ENCODE measurements at places on chromosomes 1 and 21.

DNA sequence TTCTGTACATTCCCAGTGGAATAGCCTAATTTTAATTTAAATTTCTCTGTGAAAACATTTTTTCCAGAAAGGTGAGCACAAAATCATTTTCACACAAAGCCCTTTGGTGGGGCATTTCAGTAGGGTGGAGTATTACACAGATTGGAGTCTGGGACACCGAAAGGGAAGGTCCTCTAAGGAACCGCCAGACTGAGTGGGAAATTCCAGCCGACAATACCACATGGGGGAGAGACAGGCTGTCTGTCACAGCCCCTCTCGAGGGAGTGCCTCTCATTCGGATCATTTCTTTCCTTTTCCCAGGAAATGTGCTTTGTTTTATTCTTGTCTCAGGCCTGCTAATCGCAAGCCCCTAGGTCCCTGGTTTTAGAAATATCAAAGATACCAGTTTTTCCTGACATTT lies 150.6 kb upstream of the HOOK1 start:
- DNase-seq = no peak

GRCh38 chr21:18155508-18156193 lies 89.0 kb upstream of the CHODL start:
- no peak for DNase-seq

- peak; percentile 84 for DNase-seq
Observed at GRCh38 chr1:24186993-24187790, at the start of gene IFNLR1. Gene IFNLR1, minus strand, starts transcription at chr1:24187289. Its CDS starts 41 bp downstream, at chr1:24187248.

GRCh38 chr1:155175281-155175926 lies 1.8 kb downstream of the TRIM46 start:
- DNase-seq = no peak

DNA sequence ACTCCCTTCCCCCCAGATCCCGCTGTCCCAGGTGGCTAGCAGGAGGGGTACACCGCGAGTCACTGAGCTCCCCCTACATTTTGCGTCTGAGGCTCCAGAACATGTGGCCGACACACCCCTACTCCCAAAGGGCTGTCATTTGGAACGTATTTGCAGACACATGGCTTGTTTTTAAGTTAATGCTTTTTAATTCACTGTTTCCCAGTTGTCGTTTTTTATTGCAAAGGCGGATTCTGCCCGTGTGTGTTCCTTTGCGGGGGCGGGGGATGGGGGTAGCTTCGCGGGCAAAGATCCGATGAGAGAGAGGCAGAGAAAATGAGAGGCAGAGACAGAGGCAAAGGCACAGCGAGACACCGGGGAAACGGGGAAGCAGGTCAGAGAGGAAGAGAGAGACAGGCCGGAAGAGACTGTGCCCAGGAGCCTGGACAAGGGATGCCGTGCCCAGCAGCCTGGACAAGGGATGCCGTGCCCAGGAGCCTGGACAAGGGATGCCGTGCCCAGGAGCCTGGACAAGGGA lies 270.2 kb downstream of the FOXD2 start:
- DNase-seq = no peak

DNA sequence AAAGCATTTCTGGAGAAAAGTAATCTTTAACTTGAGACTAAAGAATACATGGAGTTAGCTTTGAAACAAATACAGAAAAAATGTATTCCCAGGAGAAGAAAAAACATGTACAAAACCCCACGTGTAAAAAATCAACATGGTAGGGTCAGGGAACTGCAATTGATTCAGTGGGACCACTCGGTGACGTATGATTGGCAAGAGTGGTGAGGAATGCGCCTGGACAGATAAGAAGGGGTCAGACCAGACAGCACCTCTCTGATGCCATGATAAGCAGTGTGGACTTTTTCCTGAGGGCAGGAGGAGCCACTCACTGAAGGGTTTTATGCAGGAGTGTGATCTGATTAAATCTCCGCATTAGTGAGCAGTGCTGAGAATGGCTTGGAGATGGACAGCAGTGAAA lies 142.5 kb downstream of the DAB1 start:
- no peak for DNase-seq

DNA sequence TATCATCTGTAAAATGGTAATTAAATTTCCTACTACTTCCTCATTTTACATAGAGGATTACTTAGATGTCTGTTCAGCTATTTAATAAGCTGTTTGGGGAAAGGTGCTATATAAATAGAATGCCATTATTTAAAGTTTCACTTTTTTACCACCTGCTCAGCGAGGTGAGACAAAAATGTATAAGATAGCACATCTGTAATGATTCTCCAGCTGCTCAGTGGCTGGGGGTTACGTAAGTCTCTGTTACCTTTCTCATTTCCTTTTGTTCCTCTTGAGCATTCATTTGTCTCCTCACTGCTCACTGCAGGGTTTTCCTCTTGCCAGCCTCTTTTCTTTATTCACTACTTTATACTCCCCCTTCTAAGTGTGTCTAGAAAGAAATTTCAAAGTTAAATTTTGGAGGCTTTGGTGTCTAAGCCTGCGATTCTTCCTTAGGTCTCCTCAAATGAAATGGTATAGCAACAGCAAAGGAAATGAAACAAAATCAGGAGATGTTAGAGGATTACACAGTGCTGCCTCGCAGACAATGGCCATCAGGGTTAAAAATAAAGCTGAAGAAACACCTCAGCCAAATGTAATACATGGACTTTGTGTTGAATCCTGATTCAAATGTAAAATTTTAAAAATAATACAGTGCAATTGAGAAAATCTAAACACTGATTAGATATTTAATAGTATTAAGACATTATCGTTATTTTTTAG lies 6.8 kb downstream of the RGS8 start:
- DNase-seq = no peak

GRCh38 chr1:17475752-17476151 lies 36.3 kb upstream of the RCC2 start:
- DNase-seq = no peak

- no peak for DNase-seq
Observed at GRCh38 chr1:226023735-226024134, 24.6 kb upstream of the SDE2 start.

- peak; percentile 24 for DNase-seq
Observed at GRCh38 chr21:28884481-28884880, 108.2 kb downstream of the LTN1 start.

DNA sequence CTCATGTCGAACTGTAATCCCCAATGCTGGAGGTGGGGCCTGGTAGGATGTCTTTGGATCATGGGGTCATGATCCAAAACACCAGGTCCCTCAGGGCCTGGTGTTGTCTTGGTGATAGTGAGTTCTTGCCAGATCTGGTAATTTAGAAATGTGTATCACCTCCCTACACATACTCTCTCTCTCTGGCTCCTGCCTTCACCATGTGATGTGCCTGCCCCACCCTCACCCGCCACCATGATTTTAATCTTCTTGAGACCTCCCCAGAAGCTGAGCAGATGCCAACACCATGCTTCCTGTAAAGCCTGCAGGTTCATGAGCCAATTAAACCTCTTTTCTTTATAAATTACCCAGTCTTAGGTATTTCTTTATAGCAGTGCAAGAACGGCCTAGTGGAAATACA lies 136.4 kb downstream of the NR5A2 start:
- DNase-seq = no peak

DNA sequence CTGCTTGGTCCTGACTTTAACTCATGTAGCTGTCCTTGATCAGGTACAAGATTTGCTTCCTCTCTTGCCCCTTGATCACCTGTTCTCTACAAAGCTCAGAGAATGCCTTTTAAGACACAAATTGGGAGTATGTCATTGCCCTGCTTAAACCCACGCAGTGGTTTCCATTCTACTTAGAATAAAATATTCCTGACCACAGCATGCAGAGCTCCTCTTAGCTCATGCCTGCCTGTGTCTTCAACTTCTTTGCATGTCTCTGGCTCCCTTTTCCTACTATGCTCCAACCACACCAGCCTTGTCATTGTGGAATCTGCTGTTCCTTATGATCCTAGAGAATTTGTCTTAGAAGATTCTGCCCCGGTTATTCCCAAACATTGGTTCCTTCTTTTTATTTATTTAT lies 393.1 kb downstream of the RRAGC start:
- DNase-seq = no peak

DNA sequence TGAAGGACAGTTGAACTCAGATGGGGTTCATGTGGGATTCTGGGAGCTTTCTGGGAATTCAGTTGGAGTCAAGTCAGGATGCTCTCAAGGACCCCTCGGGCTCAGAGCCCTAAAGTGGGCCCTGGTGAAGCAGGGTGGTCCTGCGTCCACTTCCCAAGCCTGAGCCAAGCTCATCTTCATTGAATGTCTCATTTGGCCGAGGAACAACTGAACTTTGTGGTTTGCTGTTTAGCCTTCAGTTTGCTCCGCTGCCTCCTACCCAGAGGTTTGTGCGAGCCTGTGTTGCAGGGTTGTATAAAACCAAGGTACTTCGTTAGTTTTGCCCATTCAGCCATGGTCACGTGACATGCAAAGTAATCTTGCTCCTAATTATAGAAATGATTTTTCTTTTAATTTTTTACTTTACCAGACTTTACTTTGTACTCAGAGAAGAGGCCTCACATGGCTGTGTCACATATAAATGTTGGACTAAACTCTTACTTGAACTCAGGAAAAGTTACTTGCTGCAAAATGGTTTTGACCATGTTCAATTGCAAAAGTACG lies 49.7 kb downstream of the B3GALT5 start:
- DNase-seq = no peak

GRCh38 chr1:53196017-53196484 lies 573 bp upstream of the CPT2 start:
- no peak for DNase-seq

GRCh38 chr1:185046668-185047067 lies 1.3 kb downstream of the RNF2 start:
- no peak for DNase-seq

GRCh38 chr1:6418668-6419396 lies 887 bp downstream of the HES2 start:
- no peak for DNase-seq

DNA sequence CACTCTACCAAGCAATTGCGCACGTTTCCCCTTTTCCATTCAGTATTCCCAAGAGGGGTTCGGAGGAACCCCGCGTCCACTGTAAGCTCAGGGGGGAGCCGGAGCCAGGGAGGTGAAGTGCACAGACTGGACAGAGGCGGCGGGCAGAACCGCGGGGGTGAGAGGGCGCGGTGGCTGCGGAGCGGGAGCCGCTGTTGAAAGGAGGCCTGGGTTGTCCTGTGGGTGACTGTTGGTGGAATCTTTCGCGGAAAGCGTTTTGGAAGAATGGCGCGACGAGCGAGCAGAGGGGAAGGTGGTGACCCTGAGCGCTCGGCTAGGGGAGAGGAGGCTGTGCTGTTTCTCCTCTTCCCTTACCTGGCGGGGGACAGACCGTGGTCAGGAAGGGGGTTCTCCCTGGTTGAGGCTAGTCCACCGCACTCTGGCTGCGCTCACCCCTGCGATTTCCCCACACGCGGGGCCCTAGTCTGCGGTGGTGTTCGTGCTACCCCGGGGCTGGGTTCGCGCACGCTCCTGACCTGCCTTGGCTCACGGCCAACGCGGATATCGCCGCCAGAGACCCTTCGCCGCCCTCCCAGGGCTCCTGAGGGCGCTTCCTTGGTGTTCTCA lies 92.8 kb downstream of the PRKAB2 start:
- DNase-seq = peak; percentile 22

GRCh38 chr1:118479351-118479750 lies 294.3 kb upstream of the SPAG17 start:
- DNase-seq = no peak

DNA sequence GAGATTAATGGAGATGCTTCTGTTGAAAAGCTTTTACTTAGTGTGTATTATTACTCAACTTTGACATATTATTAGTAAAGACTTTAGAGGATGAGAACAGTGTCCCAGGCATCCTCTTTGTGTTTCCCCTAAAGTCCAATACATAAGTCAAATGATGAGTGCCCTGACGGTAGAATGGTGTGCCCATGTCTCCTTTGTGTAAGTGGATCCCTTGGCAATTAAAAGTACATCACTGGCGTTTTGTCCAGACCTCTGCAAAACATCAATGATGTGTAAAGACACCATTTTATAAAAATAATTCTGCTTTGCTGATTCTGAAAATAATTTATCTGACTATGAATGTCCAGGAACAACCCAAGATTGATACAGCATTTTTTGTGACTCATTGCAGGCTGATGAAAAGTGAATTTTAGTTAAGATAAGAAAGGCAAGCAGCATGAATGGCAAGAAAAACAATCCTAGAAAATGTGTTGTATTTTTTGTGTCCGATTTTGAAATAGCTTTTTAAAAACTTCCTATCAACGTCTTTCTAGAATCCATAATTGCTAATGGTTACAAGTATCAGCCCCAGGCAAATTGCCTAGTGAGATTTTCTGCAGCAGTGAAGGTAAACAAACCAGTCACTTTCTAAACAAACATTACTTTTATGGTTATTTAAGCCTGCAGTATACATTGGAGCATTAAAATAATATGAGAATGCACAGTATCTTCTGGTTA lies 251.5 kb downstream of the PTPRC start:
- no peak for DNase-seq

DNA sequence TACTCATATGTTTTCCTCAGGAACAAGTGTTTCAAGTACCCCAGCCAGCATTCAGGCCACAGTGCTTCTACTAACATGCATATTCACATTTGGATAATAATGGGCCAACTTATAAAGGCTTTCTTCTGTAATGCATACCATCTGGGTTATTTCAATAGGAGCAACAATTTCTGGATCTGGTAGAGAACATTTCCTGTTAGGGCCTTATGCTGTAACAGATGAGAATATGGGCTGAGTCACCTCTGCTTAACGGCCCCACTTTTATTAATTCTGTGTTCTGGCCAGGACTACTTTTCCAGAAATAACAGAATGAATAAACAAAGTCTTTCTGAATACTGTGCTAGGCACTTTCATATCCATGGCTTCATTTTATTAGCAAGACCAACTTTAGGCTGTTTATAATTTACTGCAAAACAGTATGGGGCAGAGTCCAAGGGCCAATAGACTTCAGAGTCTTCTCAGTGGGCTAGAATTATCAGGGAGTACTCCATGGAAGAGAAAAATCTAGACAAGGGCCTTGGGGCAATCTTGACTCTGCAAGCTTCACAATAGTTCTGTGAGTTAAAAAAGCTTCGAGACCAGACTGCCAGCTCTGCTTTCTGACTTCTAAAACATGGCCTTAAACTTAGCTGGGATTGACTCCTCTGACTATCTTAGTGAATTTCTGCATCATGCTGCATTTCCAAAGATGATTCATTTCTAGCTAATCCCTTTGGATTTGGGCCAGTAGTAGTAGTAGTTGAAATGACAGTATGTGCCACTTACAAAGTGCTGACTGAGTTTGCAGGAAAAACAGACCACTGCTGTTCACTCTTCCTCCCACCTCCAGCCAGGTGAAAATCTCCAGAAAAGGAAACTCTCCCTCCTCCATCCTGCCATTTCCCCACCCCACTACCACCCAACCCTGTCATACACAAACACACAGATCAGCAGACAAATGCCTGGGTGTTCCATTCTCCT lies 8.2 kb upstream of the SSX2IP start:
- DNase-seq = no peak

GRCh38 chr21:39611551-39612190 lies 1.1 kb upstream of the B3GALT5 start:
- no peak for DNase-seq

- DNase-seq = peak; percentile 78
Observed at GRCh38 chr1:21956720-21957552, 19.8 kb upstream of the HSPG2 start.

DNA sequence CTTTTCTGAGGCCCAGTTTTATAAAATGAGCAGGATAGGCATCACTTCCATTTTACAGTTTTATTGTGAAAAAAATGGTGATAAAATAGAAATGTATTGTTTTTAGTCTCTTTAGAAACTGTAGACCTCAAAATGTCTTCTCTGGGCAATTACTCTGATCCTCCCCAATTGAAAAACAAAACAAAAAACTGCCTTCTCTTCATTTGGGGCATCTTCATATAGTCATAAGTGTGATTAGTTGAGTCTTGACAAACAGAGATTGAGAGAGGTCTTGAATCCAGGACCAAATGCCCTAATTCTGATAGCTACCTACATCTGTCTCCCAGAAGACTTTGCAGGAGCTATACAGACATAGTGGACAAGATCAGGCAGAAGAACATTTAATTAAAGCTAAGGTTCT lies 62.9 kb downstream of the LRRC8C start:
- no peak for DNase-seq

Measured in CD4-positive, alpha-beta T cell treated with Interferon alpha-2 for 1 hour (primary cell).